SHP77 (cell line): ENCODE measurements at places on chromosomes 4 and X.

- DNase-seq: no peak
Measured at GRCh38 chr4:25750874-25751273, 95.2 kb downstream of the SLC34A2 start.

DNA sequence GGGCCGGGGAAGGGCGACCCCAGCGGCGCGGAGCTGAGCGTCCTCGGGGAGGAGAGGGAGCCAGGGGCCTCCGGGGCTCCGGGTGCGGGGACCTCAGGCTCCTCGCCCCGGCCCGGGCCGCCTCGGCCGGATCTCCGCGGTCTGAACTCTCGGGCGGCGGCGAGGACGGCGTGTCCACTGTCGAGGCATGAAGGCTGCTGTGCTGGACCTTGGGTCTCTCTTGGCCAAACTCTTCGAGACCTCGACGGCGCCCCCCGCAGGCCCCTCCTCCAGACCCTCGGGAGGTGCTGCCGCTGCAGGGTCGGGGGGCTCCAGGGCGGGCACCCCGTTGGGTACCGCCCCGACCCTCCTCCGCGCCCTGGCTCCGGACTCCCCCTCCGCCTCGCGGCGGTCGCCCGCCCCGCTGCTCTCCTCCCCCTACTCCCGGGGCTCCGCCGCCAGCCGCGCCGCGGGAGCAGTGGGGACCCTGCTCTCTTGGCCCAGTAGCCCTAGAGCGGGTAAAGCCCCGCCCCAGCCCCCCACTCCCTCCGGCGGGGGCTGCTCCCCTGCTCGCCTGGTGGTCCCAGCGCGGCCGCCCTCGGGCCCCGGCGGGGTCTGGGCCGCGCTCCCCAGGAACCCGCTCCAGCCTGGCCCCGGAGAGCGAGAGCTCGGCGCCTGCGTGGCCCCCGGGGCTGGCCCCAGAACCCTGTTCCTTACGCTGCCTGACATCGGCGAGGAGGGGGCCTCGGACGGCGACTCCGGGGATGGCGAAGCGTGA is 564 bp downstream of the FAM149A start:
- DNase-seq: no peak

DNA sequence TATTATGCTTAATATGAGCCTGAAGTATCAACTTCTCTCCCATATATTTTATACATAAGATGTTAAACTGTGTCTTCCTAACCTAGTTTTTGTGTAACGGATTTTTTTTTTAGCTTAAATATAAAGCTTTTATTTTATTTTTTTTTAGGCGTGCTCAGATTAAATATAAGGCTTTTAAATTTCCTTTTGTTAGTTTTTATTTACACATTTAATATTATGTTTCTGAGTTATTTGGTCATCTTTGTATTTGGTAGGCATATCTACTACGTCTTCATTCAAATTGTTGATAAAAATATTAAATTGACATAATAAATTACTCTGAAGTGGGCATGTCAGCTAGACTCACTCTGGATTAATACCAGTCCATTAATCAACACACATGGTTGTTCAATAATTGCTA is 4.2 kb downstream of the SLAIN2 start:
- DNase-seq: no peak

GRCh38 chr4:139567159-139567870 is 11.3 kb upstream of the SETD7 start:
- DNase-seq: no peak

DNA sequence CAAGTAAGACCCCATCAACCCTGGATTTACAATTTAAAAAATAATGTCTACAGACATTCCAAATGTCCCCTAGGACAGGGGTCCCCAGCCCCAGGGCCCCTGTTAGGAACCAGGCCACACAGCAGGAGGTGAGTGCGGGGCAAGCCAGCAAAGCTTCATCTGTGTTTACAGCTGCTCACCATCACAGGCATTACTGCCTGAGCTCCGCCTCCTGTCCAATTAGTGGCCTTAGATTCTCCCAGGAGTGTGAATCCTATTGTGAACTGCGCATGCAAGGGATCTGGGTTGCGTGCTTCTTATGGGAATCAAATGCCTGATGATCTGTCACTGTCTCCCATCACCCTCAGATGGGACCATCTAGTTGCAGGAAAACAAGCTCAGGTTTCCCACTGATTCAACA is 146.1 kb downstream of the ATP10D start:
- no peak for DNase-seq

- DNase-seq: no peak
Measured at GRCh38 chr4:150641612-150642011, 59.7 kb downstream of the MAB21L2 start.

DNA sequence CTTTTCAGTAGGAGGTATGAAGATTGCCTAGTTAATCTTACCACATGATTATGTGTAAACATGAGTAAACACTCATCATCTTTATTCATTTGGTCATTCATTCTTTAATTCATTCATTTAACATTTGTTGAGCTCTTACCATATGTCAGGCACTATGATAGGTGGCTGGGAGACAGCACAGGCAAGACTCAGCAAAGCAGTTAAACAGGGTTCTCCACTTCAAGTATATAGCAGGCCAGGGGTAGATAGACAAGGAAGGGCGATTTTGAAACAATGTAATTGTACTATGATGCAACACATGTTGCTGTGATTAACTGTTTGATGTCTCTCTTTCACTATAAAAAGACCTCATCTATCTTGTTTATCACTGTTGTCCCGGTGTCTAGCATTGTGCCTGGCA is 84.3 kb upstream of the GPR101 start:
- no peak for DNase-seq

DNA sequence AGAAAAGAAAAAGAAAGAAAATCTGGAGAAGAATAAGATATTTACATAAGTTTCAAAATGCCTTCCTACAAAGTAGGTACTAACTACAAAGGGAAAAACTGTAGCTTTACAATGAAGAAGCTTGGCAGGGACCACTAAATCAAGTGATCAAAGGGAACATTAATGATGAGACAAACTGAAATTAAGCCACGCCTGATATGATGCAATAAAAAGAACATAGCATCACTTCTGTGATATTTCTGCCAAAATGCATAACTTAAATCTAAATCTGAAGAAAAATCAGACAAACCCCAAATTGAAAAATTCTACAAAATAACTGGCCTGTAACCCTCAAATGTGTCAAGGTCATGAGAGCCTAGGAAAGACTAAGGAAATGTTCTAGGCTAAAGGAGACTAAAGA is 8.9 kb upstream of the DCLK2 start:
- DNase-seq: no peak

DNA sequence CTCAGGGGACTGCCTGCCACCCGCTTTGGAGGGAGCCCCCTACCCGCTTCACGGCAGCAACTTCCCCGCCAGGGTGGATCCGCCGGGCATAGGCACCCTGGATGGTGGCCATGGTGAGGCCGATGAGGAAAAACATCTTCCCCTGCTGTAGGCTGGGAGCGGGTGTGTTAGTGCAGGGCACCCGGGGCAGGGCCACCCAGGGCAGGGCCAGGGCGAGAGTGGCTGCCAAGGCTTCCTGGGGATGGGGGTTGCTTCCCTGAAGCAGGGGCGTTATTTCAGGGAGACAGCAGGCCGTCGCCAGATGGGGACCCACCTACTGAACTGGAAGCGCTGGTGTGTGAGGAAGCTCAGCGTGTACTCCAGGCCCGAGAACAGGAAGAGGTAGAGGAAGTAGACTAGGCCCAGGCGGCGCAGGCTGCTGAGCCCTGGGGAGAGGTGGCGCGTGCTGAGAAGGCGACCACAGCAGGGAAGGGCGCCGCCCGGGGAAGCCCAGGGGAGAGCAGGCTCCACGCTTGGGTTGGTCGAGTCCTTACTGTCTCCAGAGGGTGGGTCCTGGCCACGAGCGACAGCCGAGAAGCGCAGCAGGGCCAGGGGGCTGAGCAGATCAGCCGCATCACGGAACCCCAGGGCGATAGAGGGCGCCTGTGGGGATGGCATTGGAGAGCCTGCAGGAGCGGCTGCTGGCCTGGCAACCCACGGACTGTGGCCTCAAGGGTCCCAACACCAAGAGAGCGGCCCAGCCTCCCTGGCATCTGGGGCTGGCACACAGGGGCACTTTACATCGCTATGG is 31.5 kb downstream of the NOP14 start:
- DNase-seq: no peak

GRCh38 chrX:925652-926061 is 286.8 kb downstream of the CRLF2 start:
- DNase-seq: no peak

DNA sequence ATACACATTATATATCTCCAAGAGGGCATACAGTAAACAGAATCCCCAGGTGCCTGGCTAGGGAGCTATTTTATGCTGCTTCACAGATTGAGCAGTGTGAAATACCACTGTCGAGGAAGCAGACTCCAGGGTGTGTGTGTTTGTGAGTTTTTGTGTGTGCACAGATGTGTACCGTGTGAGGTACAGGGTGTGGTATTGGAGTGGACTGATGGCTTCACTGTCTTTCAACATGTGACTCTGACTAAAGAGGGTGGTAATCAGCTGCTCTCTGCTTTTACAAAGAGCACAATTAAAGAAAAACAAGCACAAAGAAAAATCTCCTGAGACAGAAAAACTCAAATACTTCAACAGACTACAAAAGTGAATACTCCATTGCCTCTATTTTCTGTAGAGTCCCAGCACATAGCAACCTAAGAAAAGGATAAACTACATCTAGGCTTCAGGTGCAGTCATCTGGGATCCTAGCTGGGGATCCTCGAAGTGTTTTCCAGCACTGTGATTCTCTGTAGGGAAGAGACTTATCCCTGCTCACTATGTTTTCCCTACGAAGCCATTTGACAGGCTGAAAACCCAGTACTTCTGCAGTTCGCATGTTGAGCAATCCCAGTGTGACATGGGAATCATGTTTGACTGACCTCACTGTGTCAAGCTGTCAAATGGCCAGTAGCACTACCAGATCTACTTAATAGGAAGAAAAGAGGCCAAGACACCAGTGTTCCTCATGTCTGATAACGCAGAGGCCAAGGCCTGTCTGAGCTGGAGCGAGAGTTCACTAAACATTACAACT is 100.3 kb downstream of the CDS1 start:
- no peak for DNase-seq

DNA sequence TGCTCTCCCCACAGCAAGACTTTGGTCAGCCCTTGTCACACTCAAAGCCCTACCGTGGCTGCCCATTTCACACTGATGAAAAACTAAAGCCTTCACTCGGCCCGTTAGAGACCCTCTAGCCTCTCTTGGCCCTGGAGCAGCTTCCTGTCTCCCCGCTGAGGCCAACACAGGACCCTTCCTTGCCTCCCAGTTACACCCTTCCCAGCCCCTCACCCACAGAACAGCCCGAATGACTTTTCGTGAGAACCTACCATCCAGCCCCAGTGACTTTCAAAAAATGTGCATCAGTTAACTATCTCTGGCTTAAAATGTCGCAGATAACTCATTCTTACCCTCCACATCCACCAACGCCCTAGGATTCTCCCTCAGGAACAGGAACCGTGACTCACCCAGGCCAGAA is 756 bp upstream of the TAF9B start:
- DNase-seq: no peak

- DNase-seq: no peak
Measured at GRCh38 chr4:159292137-159292896, 189.4 kb downstream of the RAPGEF2 start.

GRCh38 chr4:185112104-185112503 is 31.0 kb upstream of the SLC25A4 start:
- DNase-seq: no peak

DNA sequence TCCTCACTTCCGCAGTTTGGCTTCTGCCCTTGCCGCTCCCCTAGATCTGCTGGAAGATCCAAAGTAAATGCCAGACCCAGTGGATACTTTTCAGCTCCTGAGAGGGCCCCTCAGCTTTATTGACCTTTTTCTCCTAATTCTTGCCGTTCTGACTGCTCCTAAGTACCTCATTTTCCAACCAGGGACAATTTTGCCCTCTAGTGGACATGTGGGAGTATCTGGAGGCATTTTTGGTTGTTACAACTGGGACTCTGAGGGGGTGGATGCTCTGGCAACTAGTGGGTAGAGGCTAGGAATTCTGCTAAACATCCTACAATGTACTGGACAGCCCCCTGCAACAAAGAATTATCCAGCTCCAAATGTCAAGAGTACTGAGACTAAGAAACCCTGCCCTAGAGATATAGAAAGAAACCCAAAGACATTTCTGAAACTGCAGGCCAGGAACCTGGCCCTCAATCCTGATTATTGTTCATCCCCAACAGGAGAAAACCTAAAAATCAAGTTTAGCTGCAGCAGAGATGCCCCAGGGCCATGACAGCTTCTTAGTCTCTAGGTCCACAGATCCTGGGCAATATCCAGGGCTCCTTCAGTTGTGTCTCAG is 3.4 kb downstream of the TEX13B start:
- DNase-seq: no peak
